SHP77 treated with DMSO at 0.1 percent for 48 hours (cell line): ENCODE measurements at places on chromosomes 11 and 22.

DNA sequence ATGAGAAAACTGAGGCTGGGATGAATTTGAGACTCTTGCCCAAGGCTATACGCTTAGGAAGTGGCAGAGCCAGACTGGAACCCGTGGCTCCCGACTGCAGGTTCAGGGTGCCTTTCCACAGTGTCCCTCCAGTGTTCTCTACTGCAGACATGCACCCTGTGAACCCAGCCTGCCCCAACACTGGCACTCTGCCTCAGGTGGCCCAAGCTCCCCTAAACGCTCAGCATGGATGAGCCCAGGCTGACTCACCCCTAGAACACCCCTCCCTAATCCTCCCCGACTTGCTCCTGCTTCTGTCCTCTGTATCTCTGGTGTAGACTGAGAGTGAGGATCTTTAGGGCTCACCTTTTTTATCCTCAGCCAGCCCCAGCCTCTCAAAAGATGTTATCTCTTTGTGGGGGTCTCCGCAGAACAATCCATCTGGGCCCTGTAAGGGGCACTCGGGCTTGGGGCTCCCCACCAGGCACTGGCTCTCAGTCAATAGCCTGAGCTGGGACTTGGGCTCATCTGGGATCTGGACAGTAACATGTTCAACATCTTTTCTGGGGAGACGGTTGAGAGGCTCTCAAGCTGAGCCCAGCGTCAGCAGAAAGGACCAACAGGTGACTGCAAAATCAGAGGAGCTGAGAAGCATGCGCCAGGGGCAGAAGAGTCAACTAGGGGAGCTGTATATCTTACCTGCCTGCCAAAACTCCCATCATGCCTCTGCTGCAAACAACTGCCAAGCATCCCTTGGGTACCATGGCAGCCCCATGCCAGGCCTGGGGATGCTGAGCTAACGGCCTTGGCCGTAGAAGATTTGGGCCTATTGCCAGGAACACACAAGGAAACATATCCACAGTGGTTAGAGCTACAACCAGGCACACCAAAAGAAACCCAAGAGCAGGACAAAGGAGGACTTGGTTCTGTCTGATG, 176.2 kb downstream of the BUD13 start:
- DNase-seq = no peak

- DNase-seq = no peak
Observed at GRCh38 chr11:72863916-72864315, 49.7 kb downstream of the ATG16L2 start.

- DNase-seq = no peak
Observed at GRCh38 chr11:12173111-12173510, 62.7 kb downstream of the MICAL2 start.

DNA sequence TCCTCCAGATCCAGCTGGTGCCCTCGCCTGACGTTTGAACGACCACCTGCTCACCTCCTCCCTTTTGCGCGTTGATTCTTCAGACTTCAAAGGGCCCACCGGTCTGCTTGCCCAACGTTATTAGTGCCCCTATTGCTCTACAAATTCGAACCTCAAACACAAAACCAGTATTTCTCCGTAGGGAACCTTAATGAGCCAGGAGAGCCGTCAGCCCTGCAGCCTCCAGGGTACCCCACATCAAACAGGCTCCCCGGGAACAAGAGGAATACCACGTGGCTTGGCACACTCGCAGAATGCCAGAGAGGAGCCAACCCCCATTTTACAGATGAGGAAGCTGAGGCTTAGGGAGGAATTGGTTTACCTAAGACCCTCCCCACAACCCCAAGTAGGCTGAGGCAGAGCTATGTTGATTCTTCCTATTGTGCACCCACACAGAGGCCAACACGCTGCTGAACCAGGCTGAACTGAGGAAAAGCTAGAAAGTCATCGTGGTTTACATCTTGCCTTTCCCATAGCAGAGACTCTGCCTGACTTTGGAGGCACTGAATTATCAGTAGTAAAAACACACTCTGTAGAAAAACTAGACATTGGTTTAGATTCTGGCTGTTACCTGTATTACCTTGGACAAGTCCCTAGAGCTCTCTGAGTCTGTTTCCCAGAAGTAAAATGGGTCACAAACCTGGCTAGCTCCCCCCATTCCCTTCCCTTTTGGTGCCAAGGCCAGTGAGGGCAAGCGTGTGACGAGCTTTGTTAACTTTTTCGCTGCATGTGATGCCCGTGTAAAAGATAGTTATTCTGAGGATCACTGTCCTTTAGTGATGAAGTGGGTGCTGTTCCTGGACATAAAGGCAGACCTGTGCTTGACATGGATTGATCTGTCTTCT, 764 bp downstream of the TKFC start:
- DNase-seq = no peak

- DNase-seq = no peak
Observed at GRCh38 chr11:65576867-65577755, 1.3 kb downstream of the EHBP1L1 start.

DNA sequence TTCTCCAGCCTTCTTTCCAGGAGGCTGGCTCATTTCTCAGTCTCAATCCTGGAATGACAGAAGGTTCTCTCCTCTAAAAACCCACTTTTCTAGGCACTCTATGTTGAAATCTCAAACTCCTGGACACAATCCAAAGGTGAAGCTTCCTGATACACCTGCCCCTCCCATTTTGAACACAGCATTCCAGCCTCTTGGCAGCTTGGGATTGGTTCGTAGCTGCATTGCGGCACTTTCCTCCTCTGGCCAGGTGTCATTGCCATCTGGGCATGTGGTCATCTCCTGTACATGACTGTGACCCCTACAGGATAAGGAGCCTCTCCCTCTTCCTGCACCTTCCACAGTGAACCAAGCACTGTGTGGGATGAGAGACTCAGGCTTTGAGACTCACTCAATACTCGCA, 230.2 kb upstream of the B3GAT1 start:
- no peak for DNase-seq

GRCh38 chr11:89203814-89204213, 26.1 kb downstream of the TYR start:
- no peak for DNase-seq

GRCh38 chr11:101721270-101721669, 137.5 kb upstream of the TRPC6 start:
- no peak for DNase-seq
